ENCODE measurements at places on chromosomes 16 and 17.

DNA sequence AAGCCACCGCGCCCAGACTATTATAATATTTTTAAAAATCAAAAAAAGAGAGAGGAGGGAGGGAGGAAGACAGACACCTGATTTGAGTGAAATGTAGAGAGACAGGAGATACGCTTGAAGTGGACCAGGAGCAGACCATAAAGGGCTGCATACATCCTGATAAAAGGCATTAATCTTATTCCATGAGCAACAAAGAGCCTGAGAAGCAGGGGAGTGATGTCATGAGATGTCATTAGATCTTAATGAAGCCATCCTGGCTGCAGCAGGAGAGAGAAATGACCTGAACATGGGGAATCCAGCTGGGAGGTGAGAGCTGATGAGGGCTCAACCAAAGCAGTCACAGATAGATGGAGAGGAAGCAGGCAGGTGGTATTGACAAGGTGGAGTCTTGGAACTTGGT is 5.2 kb upstream of the HID1 start:
- DNase-seq = no peak

DNA sequence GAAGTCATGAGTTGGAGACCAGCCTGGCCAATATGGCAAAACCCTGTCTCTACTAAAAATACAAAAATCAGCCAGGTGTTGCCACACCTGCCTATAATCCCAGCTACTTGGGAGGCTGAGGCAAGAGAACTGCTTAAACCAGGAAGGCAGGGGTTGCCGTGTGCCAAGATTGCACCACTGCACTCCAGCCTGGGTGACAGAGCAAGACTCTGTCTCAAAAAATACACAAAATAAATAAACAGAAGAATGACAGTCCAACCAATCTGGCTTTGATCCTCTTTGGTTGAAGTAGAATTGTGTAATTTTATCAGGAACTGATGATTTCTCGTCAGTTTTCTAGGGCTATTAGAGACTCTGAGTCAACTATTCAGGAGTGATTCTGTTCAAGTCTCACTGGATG is 79.4 kb downstream of the SLC5A11 start:
- no peak for DNase-seq

GRCh38 chr16:2095918-2096582 is 39.6 kb downstream of the PKD1 start:
- no peak for DNase-seq

DNA sequence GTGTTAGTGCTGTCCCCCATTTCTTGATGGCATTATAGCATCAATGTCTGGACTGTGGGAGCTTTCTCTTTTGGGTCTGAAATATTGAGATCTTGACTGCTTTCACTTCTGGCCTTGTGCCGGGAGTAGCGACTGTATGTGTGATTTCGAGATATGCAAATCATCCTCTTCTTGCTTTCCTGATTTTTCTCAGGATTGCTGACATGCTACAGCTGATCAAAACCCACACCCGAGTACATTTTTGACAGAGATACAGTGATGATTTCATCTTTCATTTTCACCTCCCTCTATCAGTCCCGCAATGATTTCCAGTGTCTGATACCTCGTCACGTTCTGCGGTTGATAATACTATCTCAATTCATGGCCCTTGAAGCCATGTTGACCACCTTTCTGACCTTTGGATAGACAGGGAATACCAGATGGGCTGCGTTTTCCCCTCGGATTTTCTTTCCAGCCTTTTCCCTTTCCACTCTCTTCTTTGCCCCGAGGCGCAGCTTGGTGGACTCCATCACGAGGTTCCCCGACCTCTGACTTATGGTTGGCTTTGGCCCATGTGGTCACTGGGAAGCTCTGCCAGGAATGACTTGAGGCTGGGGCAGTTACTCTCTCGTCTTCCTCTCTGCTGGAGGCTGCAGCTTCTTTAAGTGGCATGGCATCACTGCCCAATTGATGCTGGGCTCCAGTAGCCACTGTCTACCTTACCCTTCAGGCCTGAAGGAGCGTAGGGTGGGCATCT is 184.4 kb downstream of the SNX29 start:
- no peak for DNase-seq

- no peak for DNase-seq
Observed at GRCh38 chr16:58948244-58948643, 214.1 kb upstream of the GOT2 start.

DNA sequence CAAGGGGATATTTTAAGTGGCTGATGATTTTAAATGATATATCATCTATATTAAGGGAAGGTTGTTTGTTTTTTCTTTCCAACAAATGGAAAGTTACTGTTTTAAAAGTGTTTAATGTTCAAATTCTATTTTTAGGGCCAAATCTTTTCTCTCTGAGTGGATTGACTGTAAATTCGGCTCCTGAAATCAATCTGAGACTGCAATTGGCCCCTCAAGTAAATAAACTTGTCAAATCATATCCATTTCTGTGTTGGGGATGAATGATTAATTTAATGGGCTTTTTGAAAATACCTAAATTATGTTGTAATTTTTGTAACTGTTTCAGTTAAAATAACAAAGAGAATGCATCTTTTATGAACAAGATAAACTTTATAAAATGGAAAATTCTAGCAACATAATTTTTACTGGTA is 2.6 kb downstream of the HS3ST3A1 start:
- DNase-seq = no peak

- DNase-seq = no peak
Observed at GRCh38 chr17:42025191-42025579, 5.3 kb downstream of the NKIRAS2 start.

- DNase-seq = no peak
Observed at GRCh38 chr17:49646391-49647255, 31.3 kb downstream of the SPOP start.

DNA sequence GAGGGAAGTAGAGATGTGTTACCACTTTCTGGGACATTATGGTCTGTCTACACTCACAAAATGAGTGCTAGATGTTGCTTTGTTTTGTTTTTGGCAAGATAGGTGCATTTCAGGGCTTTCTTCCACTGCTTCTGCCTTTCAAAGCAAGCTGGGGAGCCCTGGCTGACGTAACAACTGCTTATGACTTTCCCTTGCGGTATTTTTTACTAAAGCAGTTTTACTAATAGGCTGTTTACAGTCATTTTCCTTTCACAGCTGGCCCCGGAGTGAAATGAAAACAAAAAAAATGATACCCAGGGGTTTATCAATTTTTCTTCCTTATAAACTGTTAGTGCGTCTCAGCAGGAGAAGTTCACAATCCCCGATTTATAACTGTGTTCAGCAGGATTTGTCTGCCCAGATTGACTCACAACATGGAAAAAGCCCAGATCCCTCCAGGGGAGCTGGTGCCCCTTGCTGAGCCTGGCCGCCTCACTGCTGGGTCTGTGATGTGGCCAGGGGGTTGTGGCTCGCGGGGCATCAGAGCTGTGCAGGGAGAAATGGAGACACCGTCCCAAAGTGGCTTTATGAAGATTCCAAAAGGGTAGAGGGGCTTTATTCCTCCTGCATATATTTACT is 184.4 kb upstream of the HS3ST3A1 start:
- no peak for DNase-seq

GRCh38 chr16:15775663-15776304 is 81.0 kb downstream of the MYH11 start:
- no peak for DNase-seq

DNA sequence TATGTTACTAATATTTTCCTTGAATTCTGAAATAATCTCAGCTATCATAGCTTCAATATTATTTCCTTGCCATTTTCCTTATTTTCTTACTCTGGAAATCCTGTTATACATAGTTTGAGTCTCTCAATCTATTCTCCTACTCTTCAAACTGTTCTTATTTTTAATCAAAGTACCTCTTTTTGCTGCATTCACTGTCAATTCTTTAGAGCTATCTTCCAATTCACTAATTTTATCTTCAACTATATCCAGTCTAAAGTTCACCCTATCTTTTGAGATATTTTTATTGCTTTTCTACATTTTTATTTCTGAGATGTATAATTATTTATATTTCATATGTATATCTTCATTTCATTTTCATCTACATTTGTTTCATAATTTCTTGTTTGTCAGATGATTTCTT is 7.3 kb upstream of the XYLT2 start:
- no peak for DNase-seq

DNA sequence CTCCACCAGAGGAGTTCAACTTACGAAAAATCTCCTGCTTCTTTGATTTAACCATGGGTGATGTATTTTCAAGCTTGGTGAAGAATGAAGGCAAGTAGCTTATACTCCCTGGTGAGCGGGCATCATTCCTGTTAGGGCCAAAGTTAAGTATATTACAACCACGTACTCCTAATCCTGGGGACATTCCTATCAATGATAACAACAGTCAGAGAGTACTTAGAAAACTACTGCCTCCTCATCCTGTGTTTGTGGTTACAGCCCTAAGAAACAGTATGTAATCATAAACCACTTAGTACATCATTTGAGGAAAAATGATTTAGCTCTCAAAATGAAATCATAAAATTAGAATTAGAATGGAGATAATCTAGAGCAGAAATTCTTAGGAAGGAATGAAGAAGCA is 47.3 kb downstream of the TTC19 start:
- no peak for DNase-seq

GRCh38 chr17:42629411-42630009 is 20.0 kb downstream of the TUBG1 start:
- DNase-seq = no peak

Measured in NCI-H2107 (cell line).